Cardiac muscle cell (in vitro differentiated cells and primary cell): ENCODE measurements at places on chromosomes 5 and 9. TPM values are rescaled to one million over a fixed set of nuclear protein-coding genes. Genes with fewer than 3 reads are reported as not detected.
A peak's percentile ranks its signal among the peaks of the same experiment; 100 is the strongest.

GRCh38 chr9:83996126-83996525 is 15.5 kb downstream of the RMI1 start:
- H3K4me1 ChIP-seq: peaks cover 18% of the 10 kb centered on the region
- H3K27ac ChIP-seq: no peak overlapping the region
- H3K36me3 ChIP-seq: no peaks in the 10 kb centered on the region
- no peak overlapping the region for H3K4me3 ChIP-seq
- no peaks in the 10 kb centered on the region for H3K27me3 ChIP-seq
- DNase-seq: peak; percentile 80

DNA sequence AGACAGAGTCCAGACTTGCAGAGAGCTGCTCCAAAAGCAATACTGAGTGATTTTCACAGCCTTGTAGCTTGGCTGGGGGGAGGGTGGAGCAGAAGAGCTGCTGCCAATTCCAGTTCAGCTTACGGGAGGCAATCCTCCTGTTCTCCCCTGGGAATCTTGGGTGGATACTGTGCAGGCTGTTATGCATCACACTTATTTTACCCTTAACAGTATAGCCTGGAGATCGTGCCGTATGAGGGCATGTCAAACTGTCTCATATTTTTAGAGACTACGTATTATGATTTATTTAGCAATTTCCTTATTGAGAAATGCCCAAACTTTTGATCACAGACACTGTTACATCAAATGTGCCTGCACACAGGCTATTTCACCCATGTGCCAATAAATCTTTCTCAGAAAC is 85.2 kb downstream of the BASP1 start:
- H3K27ac ChIP-seq: no peak overlapping the region
- H3K4me3 ChIP-seq: no peak overlapping the region
- no peak for DNase-seq

DNA sequence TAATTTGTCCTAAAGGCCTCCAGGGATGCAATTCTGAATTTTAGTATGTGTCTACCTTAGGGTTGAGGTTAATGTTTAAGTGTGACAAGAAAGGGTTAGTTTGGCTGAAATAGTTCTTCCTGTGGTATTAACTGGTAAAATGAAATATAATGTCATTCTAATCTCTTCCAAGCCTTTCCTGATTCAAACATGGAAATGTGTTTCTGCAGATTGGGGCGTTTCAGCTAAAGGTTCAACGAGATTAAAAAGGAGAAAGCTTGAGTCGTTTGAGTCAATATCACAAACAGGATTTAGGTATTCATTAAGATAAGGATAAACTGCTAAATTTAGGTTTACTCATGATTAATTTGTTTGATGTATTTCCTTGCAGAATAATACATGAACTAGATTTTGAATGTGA is 34.4 kb upstream of the ALDOB start:
- no peaks in the 10 kb centered on the region for H3K27me3 ChIP-seq
- no peak for DNase-seq
- no peak overlapping the region for H3K27ac ChIP-seq
- no peaks in the 10 kb centered on the region for H3K36me3 ChIP-seq

- no peaks in the 10 kb centered on the region for H3K4me1 ChIP-seq
- H3K4me3 ChIP-seq: no peak overlapping the region
These were observed 184.2 kb upstream of the TBCA start for GRCh38 chr5:77960305-77960704.

GRCh38 chr5:80686757-80687156 is 32.0 kb upstream of the DHFR start:
- no peak overlapping the region for H3K27ac ChIP-seq
- no peak for DNase-seq
- no peaks in the 10 kb centered on the region for H3K4me1 ChIP-seq
- no peak overlapping the region for H3K4me3 ChIP-seq

DNA sequence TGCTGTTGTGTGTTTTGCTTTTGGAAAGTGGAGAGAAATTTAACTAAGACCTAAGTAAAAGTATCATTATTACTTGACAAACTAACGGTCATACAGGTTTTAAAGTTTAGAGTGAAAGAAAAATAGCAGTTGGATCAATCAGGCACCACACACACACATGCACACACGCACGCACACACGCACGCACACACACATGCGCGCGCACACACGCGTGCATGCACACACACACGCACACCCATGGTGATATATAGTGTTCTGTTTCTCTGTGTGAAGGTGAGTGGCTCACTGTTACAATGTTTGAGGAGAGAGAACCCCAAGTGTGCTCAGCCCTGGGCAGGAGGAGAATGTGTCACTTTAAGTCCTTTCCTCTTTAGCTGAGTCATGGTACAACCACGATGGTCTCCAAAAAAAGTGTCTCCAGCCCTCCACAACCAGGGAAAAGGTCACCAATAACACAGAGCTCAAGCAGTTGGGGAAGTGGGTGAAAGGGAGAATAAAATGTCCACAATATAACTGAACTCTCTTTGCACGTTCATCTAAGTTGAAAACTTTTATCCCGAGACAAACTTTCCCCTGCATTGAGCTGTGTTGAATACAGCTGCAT is 3.2 kb downstream of the ZNF366 start:
- H3K4me1 ChIP-seq: peaks cover 5% of the 10 kb centered on the region
- DNase-seq: peak; percentile 62
- no peak overlapping the region for H3K27ac ChIP-seq
- no peaks in the 10 kb centered on the region for H3K36me3 ChIP-seq
- H3K4me3 ChIP-seq: no peak overlapping the region
- H3K27me3 ChIP-seq: no peaks in the 10 kb centered on the region

DNA sequence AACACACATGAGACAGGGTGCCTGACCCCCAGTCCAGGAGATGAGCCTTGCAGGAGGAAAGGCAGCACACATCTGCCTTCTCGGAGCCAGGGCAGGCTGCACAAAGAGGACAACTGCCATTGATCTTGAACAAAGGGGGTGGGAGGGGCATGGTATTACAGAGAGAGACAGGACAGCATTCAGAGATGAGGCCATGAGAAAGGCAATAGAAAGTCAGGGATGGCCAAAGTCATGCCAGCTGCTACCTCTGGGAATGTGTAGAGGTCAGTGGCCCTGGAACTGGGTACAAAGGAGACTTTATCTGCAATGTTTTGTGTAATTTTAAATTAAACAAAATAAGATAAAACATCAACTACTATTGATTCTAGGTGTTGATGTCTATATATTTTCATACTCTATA is 43.2 kb downstream of the WDR36 start:
- no peaks in the 10 kb centered on the region for H3K27me3 ChIP-seq
- no peak for DNase-seq
- no peaks in the 10 kb centered on the region for H3K4me1 ChIP-seq
- no peak overlapping the region for H3K27ac ChIP-seq

DNA sequence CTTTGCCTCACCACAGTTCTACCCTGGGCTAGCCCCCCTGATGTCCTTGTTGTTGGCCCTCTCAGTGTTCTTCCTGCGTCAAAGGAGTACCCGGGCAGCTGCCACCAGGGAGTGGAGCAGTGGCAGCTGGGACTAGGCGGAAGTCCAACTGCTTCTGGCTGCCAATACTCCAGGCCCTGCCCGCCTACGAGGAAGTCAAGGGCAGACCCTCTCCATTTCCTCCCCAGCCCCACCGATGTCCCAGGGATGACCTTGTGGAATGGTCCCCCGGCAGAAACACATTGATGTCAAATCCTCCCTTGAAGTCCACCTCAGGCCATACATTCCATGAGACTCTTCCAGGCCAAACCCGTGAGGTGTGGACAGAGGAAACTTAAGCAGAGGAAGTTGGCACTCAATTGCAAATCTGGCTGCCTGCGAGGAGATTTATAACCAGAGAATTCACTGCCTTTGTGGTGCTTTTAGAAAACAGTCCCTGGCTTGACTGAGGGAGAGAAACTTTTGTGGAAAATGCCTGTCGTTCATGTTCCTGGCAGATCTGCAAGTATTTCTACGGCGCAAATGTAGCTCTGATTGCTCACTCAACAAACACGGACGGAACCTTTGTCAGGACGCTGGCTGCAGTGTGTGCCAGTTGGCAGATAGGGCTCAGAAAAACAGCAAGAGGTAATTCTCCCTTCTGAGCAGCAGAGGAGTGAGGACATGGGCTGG is 339.7 kb downstream of the RAB3C start:
- H3K27ac ChIP-seq: no peak overlapping the region
- H3K4me1 ChIP-seq: peaks cover 12% of the 10 kb centered on the region
- H3K27me3 ChIP-seq: no peaks in the 10 kb centered on the region
- peak; percentile 74 for DNase-seq

DNA sequence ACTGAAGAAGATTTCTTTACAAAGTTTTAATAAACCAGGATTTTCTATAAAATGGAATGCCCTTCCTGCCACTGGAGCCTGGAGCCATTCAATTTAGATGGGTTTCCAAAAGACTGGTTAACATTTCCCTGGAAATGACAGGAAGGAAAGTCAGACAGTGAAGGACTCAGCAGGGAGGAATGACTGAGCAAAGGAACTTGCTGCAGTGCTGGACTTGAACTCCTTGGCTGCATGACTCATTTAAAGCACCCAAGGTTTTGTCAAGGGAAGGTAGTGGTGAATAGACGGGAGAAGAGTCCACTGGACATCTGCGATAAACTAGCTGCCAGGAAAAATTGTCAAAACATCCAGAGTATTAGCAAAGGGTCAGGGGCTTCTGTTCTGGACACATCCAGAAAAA is 163.8 kb upstream of the SLC28A3 start:
- no peaks in the 10 kb centered on the region for H3K4me1 ChIP-seq
- H3K36me3 ChIP-seq: no peaks in the 10 kb centered on the region
- H3K4me3 ChIP-seq: no peak overlapping the region

DNA sequence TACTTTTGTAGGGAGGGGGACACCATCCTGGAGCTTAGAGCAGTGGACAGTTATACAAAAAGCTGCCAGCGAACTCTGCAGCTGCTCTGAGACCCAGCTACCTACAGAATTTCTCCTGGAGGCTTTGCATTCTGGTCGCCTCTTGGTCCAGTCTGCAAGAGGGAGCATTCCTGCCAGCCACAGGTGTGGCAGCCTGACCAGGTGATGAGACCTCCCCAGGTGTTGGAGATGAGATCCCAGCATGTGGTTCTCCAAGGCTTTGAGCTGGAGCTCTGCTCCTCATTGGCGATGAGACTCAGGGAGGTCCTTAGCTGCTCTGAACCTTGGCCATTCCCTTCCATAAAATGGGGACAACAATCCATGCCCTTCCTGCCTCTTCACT is 69.3 kb downstream of the RGS3 start:
- DNase-seq: no peak
- peaks cover 20% of the 10 kb centered on the region for H3K4me1 ChIP-seq
- no peak overlapping the region for H3K27ac ChIP-seq
- H3K4me3 ChIP-seq: no peak overlapping the region
- H3K36me3 ChIP-seq: no peaks in the 10 kb centered on the region
- no peaks in the 10 kb centered on the region for H3K27me3 ChIP-seq

- H3K4me1 ChIP-seq: no peaks in the 10 kb centered on the region
- H3K27me3 ChIP-seq: no peaks in the 10 kb centered on the region
- no peaks in the 10 kb centered on the region for H3K36me3 ChIP-seq
- H3K27ac ChIP-seq: no peak overlapping the region
- DNase-seq: peak; percentile 82
These were observed 53.4 kb downstream of the SNX18 start for GRCh38 chr5:54570916-54571315.

- H3K4me1 ChIP-seq: no peaks in the 10 kb centered on the region
- DNase-seq: no peak
- H3K27ac ChIP-seq: no peak overlapping the region
- no peak overlapping the region for H3K4me3 ChIP-seq
- no peaks in the 10 kb centered on the region for H3K27me3 ChIP-seq
These were observed 177.7 kb downstream of the PAM start for GRCh38 chr5:102932781-102933180.

GRCh38 chr9:95175523-95175922 is 142.0 kb downstream of the FANCC start:
- peaks cover 11% of the 10 kb centered on the region for H3K4me1 ChIP-seq
- H3K27me3 ChIP-seq: no peaks in the 10 kb centered on the region
- no peak overlapping the region for H3K4me3 ChIP-seq
- no peak for DNase-seq

DNA sequence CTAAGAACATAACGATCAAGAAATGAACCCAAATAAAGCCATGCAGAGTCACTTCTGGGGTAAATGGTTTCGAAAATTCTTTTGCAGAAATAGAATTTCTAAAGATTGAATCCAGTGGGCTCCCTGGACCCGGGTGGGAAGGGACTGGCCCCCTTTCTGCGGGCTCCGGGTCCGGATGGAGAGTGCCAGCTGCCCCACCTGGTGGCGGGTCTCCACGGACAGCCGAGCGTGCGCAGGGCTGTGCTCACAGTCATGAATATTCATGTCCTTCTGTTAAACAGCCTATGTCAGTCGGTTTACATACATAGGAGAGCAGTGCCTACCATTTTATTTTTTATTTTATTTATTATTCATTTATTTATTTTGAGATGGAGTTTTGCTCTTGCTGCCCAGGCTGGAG is 4.7 kb upstream of the PPP1R26 start:
- no peak overlapping the region for H3K27ac ChIP-seq
- DNase-seq: peak; percentile 72
- H3K4me3 ChIP-seq: no peak overlapping the region
- H3K36me3 ChIP-seq: no peaks in the 10 kb centered on the region

DNA sequence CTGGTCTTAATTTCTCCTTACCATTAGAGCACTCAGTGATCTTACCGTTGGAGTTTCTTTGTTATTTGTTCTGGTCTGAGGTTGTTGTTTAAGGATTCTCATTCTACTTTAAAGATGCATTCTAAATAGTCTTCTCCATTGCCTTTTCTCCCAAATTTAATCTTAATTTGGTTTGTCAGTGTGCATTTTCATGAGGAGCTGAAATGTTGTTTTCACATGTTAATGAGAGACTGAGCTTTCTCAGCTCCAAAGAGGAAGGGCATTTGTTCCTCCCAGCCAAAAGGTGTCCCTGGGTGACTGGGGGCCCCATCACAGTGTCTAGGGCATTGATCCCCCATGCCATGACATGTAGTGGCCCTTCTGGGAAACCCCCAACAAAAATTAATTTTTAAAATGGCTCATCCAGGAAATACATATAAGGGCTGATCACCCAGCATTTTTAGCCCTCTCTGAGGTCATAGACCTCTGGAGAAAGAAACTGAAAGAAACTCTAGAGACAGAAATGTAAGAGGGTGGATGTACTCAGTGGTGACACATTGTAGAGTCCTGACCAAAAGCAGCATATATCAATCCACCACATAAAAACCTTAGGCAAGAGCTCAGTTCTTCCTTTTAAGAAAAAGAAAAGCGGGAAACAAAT is 240.4 kb upstream of the RAI14 start:
- no peaks in the 10 kb centered on the region for H3K27me3 ChIP-seq
- no peak for DNase-seq

DNA sequence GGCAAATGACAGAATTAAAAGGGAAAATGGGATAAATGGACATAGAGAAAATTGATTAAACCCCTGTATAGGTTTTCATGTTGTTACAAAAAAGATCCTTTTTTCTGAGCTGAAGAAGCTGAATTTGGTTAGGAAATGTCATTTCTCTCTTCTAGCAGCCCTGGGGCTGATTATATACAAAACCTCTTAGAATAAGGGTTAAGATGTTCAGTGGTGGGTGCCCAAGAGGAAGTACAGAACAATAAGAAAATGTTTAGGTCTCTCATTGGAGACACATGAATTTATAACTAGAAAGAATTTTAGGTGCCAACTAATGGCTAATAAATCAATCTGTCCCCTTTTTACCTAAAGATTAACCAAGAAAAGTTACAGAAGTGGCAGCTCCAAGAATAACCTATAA is 14.2 kb downstream of the ABHD17B start:
- H3K4me3 ChIP-seq: no peak overlapping the region
- peaks cover 30% of the 10 kb centered on the region for H3K4me1 ChIP-seq
- no peaks in the 10 kb centered on the region for H3K36me3 ChIP-seq
- H3K27ac ChIP-seq: no peak overlapping the region
- no peak for DNase-seq

C5orf34 gene
- 5.2 and 9.7 TPM in 2 replicates for polyA plus RNA-seq

LCN9 gene
- 0.17 TPM in 1 of 2 replicates, not detected in the other for polyA plus RNA-seq

MCTP1 gene
- polyA plus RNA-seq: 1.3 and 1.4 TPM in 2 replicates

MYORG gene
- 1.1 and 1.2 TPM in 2 replicates for polyA plus RNA-seq

NUTM2F gene
- 0.31 TPM in 1 of 2 replicates, not detected in the other for polyA plus RNA-seq

TLX3 gene
- polyA plus RNA-seq: not detected in 2 replicates

SLC27A6 gene
- 53.8 and 91.0 TPM in 2 replicates for polyA plus RNA-seq
